ENCODE measurements at places on chromosomes 13 and 19. TPM values are rescaled to one million over a fixed set of nuclear protein-coding genes. Genes with fewer than 3 reads are reported as not detected.

Gene AKAP11
- total RNA-seq: 34.9 TPM

DNA sequence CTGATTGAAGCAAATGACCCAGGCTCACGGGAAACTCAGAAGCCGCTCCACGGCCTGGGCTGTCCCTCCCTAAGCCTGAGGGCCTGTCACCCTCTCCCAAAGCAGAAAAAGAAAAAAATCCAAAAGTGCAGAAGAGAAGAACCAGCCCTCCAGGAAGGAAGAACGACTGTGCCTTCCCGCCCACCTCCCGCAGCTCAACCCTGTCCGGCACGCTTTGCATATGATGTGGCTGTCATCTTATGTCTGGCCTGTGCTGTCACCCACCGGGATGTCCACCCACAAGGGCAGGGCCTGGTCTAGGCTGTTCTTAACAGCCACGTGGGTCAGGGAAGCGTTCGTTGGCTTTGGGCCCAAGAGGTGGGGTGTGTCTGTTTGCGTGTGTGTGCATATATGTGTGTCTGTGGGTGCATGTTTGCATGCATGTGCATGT, 13.7 kb downstream of the ZBTB7A start:
- DNase-seq: no peak
- H3K36me3 ChIP-seq: peaks cover 23% of the 10 kb centered on the region
- no peaks in the 10 kb centered on the region for H3K27me3 ChIP-seq
- no peak overlapping the region for H3K4me3 ChIP-seq
- H3K27ac ChIP-seq: peak overlapping the region; percentile 52

DNA sequence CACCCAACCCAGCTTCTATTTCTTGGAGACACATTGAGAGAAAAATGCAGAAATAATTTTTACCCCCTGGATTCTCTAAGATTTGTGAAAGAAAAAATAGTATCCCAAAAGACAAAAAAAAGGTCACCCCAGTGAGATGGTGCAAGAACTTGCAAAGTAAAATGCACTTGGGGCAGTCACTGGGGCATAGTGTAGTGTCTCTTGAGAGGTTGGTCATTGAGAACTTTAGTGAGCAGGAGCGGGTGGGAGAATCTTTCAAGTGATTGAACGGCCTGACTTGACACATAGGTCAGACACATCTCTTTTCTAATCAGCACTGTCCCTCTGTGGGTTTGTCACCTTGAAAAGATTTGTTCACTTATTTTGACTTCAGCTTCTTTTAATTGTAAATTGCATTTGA, 2.4 kb downstream of the ZNF85 start:
- no peaks in the 10 kb centered on the region for H3K36me3 ChIP-seq
- H3K27me3 ChIP-seq: no peaks in the 10 kb centered on the region
- peak overlapping the region; percentile 45 for H3K27ac ChIP-seq
- DNase-seq: no peak

- no peak overlapping the region for H3K4me3 ChIP-seq
- no peak for DNase-seq
- H3K27me3 ChIP-seq: no peaks in the 10 kb centered on the region
- peak overlapping the region; percentile 59 for H3K27ac ChIP-seq
- peaks cover 10% of the 10 kb centered on the region for H3K36me3 ChIP-seq
- H3K4me1 ChIP-seq: peaks cover 11% of the 10 kb centered on the region
Measured at GRCh38 chr19:16381756-16382401, 57.3 kb downstream of the KLF2 start.

Gene MUC16
- total RNA-seq: not detected

- H3K27me3 ChIP-seq: no peaks in the 10 kb centered on the region
- H3K4me3 ChIP-seq: no peak overlapping the region
- no peaks in the 10 kb centered on the region for H3K4me1 ChIP-seq
- peaks cover 11% of the 10 kb centered on the region for H3K36me3 ChIP-seq
- H3K27ac ChIP-seq: no peak overlapping the region
Measured at GRCh38 chr13:37241786-37242185, 136.3 kb upstream of the CSNK1A1L start.

All from chondrocyte (in vitro differentiated cells).